ENCODE measurements at places on chromosomes 2 and 18. TPM values are rescaled to one million over a fixed set of nuclear protein-coding genes. Genes with fewer than 3 reads are reported as not detected.

DNA sequence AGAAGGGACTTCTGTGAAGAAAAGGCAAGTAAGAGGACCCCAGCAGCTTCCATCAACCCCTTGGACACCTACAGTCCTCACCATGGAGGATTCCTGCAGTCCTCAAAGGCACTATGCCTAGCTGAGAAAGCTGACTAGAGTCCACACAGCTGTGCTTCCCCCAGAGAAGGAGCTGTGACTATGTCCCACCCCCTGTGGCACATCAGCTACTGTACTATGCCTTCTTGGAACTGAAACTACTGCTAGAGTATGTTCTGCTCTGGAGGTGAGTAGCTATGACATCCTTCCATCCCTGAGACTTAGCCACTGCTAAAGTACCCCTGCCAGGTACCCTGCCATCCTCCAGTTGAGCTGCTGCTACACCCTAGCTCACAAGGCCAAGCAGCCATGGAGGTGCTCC, 690.2 kb upstream of the CHAC2 start:
- H3K27me3 ChIP-seq, result no peaks in the 10 kb centered on the region
- H3K36me3 ChIP-seq, result no peaks in the 10 kb centered on the region
- no peak overlapping the region for H3K4me3 ChIP-seq

- no peak overlapping the region for H3K27ac ChIP-seq
- no peaks in the 10 kb centered on the region for H3K4me1 ChIP-seq
- no peak for DNase-seq
- H3K27me3 ChIP-seq, result no peaks in the 10 kb centered on the region
- no peaks in the 10 kb centered on the region for H3K36me3 ChIP-seq
Observed at GRCh38 chr18:25283781-25284180, 68.2 kb downstream of the ZNF521 start.

DNA sequence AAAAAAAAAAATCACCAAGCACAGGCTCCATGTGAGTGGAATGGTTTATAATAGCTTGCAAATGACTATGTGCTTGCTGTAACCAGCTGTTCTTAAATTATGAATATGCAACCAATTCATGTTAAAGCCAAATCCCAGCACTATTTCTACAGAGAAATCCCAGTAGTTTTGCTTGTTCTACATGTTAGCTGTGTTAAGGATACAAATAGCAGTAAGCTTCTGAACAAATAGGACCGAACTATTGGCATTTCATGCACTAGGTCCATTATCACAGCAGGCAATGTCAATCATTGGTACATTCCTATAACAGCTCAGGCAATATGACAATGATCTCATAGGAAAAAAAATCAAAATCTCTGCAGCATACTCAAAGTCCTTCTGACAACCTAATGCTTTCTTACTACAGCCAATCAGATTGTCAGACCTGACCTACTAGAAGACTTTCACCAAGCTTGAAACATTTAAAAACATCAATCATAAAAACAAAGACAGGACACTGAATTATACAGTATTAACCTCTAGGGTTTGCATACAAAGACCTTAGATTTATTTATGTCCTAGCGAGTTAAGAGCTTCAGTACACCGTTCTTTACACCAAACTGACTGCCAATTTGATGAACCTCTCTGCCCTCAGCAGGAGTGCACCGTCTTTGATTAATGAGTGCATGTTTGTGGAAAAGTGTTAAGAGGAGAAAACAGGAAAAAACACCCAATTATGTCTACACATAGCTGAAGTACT, 6.4 kb downstream of the BAZ2B start:
- no peaks in the 10 kb centered on the region for H3K27me3 ChIP-seq
- no peak for DNase-seq
- no peaks in the 10 kb centered on the region for H3K36me3 ChIP-seq
- H3K27ac ChIP-seq, result no peak overlapping the region
- peaks cover 30% of the 10 kb centered on the region for H3K4me1 ChIP-seq

DNA sequence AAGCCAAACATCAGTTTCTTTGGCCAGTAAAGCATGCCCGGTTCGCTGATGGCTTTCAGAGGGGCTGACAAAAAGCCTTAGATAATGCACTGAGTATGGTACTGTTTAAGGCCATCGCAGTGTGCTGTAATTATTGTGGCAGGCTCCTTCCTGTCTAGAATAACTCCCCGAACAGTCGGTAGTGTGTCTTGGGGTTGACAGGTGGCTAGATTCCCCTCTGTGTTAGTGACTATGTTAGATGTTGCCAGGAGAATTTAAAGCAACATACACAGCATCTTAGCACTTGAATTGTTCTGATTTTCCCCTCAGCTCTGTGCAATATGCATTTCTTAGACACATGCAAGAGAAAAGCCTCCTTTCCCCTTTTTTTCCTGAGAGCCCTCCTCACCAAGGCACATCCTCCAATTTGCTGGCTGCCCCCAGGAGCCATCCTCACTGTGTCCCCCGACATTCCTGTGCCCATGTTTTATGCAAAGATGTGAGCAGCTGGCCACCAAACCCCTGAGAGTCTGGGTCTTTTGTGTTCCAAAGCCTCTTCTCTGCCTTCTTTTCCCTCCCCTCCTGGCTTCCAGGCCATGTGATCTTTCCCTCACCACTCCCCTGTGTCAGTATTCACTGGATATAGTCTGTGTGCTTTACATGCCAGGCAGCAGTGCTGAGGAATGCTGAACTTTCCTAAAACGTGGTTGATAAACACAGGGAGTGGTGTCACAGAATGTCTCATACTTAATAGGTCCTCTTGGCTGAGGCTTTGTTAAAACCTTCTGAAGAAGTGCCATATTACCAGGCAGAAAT, 331.5 kb downstream of the HRH4 start:
- H3K27me3 ChIP-seq, result no peaks in the 10 kb centered on the region
- no peak for DNase-seq
- no peak overlapping the region for H3K4me3 ChIP-seq

DNA sequence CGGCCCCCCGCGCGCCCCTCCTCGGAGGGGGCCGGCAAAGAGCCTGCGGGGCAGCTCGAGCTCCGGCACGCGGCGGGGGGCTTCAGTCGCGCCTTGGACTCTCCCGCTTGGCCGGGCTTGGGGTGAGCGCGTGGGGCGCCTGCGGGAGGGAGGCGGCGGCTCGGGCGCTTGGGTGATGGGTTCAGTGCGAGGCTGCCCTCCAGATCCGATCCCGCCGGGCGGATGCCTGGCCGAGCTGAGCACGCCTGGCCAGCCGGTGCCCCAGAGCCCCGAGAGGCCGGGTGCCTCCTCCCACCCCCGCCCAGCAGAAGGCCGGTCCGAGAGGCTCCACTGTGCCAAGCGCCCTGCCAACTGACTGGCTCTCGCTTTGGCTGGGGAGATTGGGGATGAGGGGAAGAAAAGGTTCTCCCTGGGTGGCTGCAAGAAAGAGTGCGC, 273 bp upstream of the NXPH2 start:
- H3K27ac ChIP-seq, result no peak overlapping the region
- no peaks in the 10 kb centered on the region for H3K36me3 ChIP-seq
- H3K4me1 ChIP-seq, result peaks cover 3% of the 10 kb centered on the region
- no peak for DNase-seq
- peaks cover 4% of the 10 kb centered on the region for H3K27me3 ChIP-seq

The FTCDNL1 gene
- 3.4 TPM for total RNA-seq

All from ascending aorta (tissue), 2 donors.